AG04449 (cell line): ENCODE measurements at places on chromosomes 2 and 18.

GRCh38 chr2:217092710-217093379, 233.0 kb upstream of the TNP1 start:
- DNase-seq, result no peak

DNA sequence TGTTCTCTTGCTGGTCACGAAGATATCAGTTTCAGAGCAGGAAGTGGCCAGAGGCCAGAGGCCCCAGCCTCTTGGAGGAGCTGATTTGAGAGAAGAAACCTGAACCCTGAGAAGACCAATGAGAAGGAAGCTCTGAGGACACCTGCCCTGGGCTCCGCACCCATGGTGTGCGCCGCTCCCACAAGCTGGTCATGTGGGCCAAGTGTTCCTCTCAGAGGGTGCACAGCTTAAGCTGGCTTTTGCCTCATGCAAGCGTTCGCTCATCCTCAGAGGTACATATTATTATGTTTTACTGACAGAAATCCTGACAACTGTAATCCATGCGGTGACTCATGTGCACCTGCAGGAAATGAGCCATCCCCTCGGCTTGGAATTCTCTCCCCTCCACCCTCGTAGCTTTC, 316.1 kb upstream of the MYT1L start:
- no peak for DNase-seq

- no peak for DNase-seq
Measured at GRCh38 chr2:138502255-138503086, 901 bp downstream of the SPOPL start.

DNA sequence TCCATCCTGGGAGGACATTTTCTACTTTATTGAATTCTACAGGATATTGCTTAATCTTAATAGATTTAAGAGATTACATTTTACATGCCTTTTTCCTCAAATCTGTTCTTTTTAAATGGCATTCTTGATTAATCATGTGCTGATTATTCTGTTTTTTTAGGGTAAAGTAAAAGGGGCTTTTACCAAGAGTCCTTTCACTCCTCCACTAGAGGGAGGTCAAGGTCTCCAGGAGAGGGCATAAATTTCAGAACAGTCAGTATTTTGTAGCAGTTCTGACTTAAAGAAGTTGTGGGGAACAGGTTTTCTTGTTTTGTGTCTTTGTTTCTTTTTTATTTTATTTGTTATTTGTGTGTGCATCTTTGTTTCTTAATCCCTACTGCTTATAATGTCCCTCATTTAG, 25.4 kb downstream of the WDR75 start:
- DNase-seq, result no peak

DNA sequence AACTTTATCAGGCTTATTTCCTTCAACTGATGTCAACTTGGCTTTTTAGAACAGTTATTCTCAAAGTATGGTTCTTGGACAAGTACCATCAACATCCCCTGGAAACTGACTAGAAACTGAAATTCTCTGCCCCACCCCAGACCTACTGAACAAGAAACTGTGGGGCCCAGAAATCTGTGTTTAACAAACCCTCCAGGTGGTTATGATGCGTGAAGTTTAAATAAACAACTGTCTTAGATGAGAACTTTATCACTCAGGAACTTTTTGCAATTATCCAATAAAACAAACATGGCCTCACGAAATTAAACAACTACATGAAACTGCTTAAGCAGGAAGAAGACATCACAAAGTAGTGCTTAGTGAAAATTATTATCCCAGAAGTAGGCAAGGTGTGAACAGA, 4.4 kb downstream of the HIBCH start:
- no peak for DNase-seq

DNA sequence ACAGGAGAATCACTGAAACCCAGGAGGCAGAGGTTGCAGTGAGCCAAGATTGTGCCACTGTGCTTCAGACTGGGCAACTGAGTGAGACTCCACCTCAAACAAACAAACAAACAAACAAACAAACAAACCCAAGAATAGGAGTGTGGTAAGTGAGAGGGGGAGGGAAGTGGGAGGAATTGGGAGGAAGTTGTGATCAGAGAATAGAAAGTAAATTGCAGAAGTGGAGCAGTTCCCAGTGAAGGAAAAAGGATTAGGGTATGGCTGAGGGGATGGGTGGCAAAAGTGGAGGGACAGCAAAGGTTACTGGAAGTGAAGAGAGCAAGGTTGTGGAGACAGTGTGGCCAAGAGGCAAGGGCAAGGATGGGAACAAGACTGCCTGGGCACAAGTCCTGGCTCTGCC, 41.1 kb upstream of the C1GALT1C1L start:
- no peak for DNase-seq

GRCh38 chr2:35023545-35023944, 1332.0 kb upstream of the CRIM1 start:
- no peak for DNase-seq

- DNase-seq, result no peak
Measured at GRCh38 chr18:27994571-27994970, 182.4 kb downstream of the CDH2 start.

DNA sequence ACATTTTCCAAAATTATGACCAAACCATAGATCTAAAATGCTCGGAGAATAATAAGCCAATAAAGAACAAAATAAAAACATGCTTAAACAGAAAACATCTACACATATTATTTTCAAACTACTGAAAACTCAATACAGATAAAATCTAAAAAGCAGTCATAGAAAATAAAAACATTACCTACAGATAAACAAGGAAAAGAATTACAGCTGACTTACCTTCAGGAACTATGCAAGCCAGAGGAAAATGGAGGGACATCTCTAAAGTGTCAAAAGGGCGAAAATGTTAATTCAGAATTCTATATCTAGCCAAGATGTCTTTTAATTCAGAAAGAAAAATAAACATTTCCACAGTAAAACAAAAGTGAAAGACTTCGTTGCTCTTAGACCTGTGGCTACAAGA, 112.9 kb upstream of the GYPC start:
- no peak for DNase-seq

DNA sequence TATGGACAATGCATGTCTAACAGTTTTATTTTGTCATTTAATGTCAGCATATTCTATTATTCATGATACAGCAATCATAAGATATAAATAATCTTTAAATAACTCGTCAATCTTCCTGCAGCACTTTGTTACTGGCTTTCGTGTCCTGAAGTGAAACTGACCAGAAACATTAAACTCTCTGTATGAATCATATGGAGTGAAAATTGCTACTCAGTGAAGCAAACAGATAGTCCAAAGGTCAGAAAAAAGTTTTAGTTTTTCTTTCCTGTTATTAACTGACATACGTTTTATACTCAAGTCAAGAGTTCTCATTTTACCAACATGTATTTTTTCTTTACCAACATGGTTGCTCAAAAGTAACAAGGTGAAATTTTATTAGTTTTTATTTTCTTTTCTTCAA, 106.8 kb upstream of the GALNT5 start:
- DNase-seq, result no peak

DNA sequence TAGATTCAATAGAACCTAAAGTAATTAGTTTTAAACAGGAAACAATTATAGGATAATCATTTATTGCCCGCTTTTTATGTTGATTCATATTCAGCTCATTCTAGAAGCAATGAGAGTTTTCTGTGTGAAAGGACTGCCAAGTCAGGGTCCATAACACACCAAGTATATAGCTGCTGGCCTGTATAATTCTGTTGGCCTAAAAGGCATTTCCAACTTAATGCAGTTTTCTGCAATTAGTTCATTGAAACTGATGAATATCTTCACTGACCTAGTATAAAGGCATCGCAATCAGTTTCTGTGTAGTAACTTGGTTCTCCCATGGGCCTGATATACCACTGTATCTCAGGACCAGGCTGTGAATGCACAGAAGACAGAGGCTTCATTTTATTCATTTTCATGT, 69.1 kb upstream of the GRB14 start:
- DNase-seq, result no peak

- DNase-seq, result no peak
Measured at GRCh38 chr2:46781468-46782189, 134.0 kb downstream of the MCFD2 start.

DNA sequence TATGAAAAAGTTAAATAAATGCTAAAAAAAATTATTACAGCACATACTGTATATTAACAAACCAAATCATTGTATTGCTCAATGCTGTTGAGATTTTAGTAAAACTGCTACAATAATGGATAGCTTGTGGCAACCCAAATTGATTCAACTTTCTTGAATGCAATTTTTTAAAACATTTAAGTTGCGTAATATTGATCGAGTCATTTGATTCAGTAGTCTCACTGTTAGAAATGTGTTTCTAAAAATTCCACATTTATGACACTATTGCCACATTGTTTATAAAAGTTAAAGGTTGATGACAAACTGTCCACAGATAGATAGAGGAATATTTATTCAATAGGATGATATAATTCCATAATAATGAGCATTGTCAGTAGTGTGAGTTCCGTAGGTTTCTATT, 640.7 kb upstream of the CRIM1 start:
- no peak for DNase-seq

- no peak for DNase-seq
Measured at GRCh38 chr2:16470936-16471490, 194.6 kb downstream of the CYRIA start.
